ENCODE measurements at places on chromosomes 6 and 20. TPM values are rescaled to one million over a fixed set of nuclear protein-coding genes. Genes with fewer than 3 reads are reported as not detected.

CNKSR3 gene
- total RNA-seq = 10.8 TPM

MED23 gene
- 30.3 TPM for total RNA-seq

PPT2 gene
- 14.7 TPM for total RNA-seq

AURKA gene
- total RNA-seq = 10.4 TPM

SRMS gene
- not detected for total RNA-seq

PTCRA gene
- total RNA-seq = not detected

AVP gene
- not detected for total RNA-seq

ABHD16B gene
- total RNA-seq = not detected

CLDN20 gene
- not detected for total RNA-seq

TRERF1 gene
- total RNA-seq = 8.9 TPM

PLN gene
- total RNA-seq = not detected

GTSF1L gene
- not detected for total RNA-seq

MYB gene
- 0.29 TPM for total RNA-seq

HCRTR2 gene
- not detected for total RNA-seq

KCNK5 gene
- total RNA-seq = not detected

LAMA5 gene
- total RNA-seq = 90.0 TPM

DPPA5 gene
- total RNA-seq = not detected

COL19A1 gene
- not detected for total RNA-seq

THBS2 gene
- total RNA-seq = 141 TPM

MLIP gene
- not detected for total RNA-seq

C4B gene
- total RNA-seq = 6.8 TPM

ZNF184 gene
- 11.8 TPM for total RNA-seq

SNTA1 gene
- total RNA-seq = 47.0 TPM

SLC22A2 gene
- not detected for total RNA-seq

MUCL3 gene
- not detected for total RNA-seq

LY6G5B gene
- 3.8 TPM for total RNA-seq

TMEM200A gene
- total RNA-seq = 44.5 TPM

All from smooth muscle cell of trachea (primary cell).